NCI-H446 treated with DMSO at 0.1 percent for 48 hours (cell line): ENCODE measurements at places on chromosomes 4 and X.

GRCh38 chr4:39961311-39961877 is 16.3 kb downstream of the PDS5A start:
- no peak for DNase-seq

DNA sequence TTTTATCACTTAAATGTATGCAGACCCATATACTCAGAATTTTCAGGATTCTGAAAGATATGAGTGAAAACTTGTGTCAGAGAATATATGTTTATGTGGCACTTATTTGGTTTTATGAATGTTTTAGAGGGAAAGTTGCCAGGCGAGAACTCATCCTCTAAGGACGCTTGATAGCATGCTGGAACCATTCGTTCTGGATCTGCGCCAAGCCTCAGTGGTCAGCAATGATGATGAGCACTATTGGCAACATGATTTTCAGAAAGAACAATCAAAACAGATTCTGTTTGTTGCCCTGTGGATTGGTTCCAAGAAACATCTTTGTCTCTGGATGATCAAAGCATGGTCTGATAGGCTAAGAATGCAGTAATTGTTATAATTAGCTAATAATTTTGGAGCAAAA is 32.1 kb upstream of the RAPGEF2 start:
- DNase-seq = peak; percentile 20

- no peak for DNase-seq
Measured at GRCh38 chr4:70980196-70980595, 13.3 kb upstream of the DCK start.

- DNase-seq = no peak
Measured at GRCh38 chrX:127138218-127138617, 318.7 kb downstream of the PRR32 start.

- no peak for DNase-seq
Measured at GRCh38 chrX:24167719-24168472, 18.4 kb downstream of the ZFX start.

DNA sequence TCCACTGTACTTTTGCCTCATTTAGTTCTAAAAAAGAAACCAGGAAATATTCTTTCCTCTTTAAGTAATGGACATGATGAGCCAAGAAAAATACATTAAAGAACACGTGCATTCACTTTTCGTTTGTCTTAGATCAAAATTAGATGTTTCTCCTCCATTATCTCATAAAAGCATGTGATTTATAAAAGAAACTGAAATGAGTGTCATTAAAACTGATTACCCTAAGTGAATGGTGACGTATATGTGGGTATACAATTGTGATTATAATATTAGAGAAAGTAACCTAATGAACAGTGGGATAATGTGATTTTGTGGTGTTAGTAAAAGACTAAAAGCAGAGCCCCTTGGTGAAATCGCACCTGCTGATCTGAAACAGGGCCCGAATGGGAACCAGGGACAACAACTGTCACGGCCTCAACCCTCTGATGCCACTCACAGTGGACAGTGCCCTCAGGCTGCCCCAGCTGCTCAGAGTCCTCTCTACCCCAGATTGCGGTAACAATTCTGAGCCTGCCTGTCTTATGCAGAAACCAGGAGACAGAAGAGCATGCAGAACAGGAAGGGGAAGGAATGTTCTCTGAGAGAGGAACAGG is 25.7 kb upstream of the HS6ST2 start:
- no peak for DNase-seq

GRCh38 chr4:86543560-86544309 is 50.4 kb upstream of the PTPN13 start:
- no peak for DNase-seq

DNA sequence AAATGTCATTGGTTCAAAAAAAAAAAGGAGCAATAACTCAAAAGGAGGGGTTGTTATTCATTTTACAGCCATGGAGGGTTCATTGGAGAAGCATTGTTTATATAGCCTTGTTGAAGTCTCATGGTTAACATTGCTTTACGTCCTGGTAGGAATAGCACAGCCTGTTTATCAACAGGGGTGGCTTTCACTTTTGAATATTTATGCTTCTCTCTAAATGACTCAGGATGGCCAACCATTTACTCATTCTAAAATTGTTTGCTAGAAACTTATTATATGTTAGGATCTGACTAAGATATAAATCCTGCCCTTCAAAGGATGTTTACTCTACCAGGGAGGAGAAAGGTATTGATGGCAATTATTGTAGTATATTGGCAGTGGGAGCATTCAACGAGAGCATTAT is 534.1 kb upstream of the GALNTL6 start:
- DNase-seq = no peak

GRCh38 chr4:64503945-64504675 is 94.9 kb upstream of the TECRL start:
- no peak for DNase-seq

- DNase-seq = no peak
Measured at GRCh38 chr4:140706276-140706625, 49.9 kb downstream of the TBC1D9 start.

DNA sequence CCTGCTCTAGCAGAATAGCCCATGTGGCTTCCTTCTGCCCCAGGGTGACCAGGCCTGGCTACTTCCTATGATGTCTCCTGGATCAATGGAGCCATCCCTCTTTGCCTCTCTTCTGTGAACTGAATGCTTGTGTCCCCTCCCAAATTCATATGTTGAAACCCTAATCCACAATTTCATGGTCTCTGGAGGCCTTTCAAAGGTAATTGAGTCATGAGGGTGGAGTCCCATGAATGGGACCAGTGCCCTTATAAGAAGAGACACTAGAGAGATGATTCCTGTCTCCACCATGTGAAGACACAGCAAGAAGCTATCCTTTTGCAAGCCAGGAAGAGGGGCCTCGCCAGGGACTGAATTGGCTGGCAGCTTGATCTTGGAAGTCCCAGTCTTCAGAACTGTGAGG is 18.4 kb downstream of the CCKAR start:
- no peak for DNase-seq

DNA sequence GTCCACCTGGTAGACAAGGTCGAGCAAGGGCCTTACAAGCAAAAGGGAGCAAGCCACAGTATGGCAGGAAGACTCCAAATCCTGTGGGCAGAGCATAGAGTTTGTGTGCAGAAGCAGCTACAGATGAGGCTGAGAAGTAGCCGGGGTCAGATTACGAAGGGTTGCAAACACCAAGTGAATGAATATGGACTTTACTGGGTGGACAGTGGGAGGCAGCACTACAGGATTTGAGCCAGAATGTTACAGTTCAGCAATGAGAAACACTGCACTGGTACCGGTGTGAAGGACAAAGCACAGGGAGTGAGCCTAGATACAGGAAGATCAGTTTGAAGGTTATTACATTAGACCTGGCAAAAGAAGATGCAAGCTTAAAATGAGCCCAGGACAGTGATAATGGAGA is 46.1 kb upstream of the HOPX start:
- DNase-seq = no peak

DNA sequence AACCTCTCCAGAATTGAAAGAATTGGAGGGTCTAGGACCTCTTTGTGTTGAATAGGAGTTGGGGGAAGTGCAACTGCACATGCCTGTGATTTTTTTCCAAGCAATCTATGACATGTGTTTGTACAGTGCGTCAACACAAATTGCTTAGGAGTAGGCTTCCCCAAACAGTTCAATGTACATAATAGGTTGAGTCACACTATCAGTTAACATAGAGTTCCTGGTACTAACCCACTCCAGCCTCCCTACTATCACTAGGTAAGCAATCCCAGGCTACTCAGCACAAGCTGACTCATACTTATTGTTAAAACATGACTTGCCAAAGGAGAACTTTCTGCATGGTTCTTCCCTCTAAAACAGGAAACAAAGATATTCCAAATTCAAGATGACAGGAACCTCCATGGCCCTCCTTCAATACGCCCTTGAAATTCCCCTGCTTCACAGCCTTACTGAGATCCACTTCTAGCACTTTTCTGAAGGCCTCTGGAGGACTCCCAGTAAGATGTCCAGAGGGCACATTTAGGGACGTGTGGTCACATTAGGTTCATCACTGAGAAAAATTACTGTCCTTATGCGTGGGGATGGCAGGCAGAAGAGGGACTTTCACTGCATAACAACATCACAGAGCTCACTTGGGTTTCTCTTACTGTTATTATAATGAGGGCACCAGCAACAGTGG is 8.4 kb upstream of the VSIG1 start:
- DNase-seq = no peak

DNA sequence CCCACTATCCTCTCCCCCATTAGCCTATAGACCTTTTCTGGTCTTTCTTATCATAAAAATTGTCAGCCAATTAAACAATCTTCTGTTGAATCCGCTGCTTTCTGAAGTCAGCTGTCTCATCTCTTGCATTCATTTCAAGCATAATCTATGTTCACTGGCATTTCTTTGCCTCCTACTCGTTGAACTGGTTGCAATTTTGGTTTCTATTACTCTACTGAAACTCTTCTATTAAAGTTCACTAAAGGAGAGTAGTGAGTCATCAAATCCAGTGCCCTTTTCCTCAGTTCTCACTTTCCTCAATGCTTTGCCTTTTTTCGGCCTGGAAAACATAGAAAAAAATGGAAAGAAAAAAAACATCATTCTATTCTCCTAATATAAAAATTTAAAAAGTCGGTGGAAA is 23.9 kb upstream of the CXCL13 start:
- no peak for DNase-seq

DNA sequence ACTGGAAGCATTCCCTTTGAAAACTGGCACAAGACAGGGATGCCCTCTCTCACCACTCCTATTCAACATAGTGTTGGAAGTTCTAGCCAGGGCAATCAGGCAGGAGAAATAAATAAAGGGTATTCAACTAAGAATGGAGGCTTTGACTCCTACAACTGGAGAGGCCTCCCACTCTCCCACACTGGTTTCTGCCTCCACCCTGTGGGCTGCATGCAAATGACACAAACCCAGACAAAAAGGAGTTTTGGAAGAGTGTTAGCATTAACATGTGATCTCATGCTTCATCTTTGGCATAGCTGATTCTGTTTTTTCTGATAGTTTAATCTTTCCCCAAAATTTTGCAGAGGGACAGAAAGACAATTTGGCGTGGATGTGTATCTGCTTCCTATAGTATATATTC is 80.8 kb upstream of the IQCM start:
- DNase-seq = no peak

GRCh38 chr4:68951078-68951805 is at the start of gene UGT2A3:
Gene UGT2A3 (minus strand): TSS chr4:68951804. CDS start chr4:68951760, 44 bp downstream.
- DNase-seq = no peak

DNA sequence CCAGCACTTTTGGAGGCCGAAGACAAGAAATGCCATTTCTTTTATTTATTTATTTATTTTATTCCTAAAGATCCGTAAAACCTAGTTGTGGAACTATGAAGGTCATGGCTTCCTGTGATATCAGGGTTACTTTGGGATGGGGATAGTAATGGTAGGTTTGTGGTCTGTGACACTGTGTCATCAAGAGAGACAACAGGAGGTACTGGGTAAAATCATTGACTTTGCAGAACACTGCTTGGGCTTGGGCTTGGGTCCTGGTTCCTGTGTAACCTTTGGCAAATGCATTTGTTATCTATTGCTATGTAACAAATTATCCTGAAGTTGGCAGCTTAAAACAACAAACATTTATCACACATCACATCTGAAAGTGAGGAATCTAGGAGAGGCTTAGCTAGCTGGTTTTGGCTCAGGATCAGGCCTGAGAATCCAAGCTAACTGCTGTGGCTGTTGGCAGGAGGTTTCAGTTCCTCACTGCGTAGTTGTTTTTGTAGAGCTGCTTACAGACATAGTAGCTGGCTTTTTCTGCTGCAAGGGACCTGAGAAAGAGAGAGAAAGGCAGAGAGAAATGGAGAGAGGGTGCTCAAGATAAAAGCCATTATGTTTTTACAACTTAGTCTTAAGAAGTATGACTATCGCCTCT is 576.4 kb upstream of the SLIT2 start:
- peak; percentile 20 for DNase-seq

DNA sequence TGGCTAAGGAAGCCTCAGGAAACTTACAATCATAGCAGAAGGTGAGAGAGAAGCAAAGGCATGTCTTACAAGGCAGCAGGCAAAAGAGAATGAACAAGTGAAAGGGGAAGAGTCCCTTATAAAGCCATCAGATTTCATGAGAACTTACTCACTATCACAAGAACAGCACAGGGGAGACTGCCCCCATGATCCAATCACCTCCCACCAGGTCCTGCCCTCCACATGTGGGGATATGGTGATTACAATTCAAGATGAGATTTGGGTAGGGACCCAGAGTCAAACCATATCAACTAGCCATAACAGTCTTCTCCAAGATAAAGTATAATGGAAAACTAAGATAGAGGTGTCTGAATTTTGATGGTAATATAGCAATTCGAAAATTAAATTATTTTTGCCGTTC is 534.3 kb downstream of the ADGRL3 start:
- no peak for DNase-seq

DNA sequence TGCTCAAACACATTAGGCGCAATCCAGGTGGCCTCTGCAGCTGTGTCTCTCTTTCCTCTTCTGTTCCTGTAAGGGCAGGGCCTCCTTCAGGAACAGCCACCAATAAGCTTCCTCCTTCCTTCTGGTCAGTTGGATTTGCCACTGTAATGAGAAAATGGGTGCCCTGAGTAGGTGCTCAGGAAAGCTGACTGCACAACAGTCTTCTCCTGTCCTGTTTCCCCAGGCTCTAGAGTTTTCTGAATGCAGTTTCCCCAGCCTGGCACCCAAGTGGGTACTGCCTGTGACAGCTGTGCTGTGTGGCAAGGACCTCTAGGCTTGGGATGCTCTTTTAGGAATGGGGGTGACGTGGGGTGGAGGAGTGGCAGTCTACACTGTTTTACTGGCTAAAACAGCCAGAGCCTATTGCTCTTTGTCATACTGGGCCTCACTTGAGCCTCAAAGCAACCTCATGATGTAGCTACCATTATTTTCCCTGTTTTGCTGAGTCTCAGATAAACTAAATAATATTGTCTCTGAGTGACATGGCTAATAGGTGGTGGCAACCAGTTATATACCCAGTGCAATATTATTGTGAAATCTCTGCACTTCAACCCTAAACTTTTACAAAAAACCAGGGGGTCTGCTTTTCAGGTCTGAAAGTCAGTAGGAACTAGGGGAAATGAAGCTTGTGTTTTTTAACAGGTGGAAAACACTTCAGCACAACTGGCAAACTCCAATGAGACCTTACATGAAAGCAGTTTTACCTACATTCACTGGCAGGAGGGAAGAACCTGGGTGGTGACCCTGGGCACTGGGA is 1.2 kb downstream of the CXCL2 start:
- no peak for DNase-seq

- DNase-seq = no peak
Measured at GRCh38 chrX:124223524-124223923, 108.9 kb upstream of the TEX13D start.

DNA sequence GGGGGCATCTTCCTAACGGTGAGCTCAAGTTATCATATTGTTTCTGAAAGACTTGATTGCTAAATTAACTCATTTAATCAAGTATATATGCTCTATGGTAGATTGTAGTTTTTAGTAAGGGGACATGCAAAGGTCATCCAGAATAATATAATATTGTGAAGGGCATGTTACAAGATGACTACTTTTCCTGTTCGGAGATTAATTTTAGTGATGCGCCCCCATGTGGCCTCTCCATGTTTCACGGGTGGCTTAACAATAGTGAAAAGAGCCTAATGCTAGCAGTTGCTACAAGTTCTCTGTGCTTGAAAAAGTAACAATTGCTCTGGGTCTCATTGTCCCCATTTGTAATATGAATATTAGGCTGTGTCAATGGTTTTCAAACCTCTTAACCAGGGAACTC is 12.2 kb downstream of the SMPX start:
- DNase-seq = no peak

GRCh38 chrX:136322064-136322463 is 21.3 kb downstream of the ADGRG4 start:
- DNase-seq = peak; percentile 71

- DNase-seq = no peak
Measured at GRCh38 chr4:151198748-151199147, 78.2 kb upstream of the PRSS48 start.
